Stimulated activated CD4-positive, alpha-beta T cell treated with anti-CD3 and anti-CD28 coated beads, Interleukin-2, amount 100 ng/mL, for 48 hours (primary cell): ENCODE measurements at places on chromosomes 11 and 22.

DNA sequence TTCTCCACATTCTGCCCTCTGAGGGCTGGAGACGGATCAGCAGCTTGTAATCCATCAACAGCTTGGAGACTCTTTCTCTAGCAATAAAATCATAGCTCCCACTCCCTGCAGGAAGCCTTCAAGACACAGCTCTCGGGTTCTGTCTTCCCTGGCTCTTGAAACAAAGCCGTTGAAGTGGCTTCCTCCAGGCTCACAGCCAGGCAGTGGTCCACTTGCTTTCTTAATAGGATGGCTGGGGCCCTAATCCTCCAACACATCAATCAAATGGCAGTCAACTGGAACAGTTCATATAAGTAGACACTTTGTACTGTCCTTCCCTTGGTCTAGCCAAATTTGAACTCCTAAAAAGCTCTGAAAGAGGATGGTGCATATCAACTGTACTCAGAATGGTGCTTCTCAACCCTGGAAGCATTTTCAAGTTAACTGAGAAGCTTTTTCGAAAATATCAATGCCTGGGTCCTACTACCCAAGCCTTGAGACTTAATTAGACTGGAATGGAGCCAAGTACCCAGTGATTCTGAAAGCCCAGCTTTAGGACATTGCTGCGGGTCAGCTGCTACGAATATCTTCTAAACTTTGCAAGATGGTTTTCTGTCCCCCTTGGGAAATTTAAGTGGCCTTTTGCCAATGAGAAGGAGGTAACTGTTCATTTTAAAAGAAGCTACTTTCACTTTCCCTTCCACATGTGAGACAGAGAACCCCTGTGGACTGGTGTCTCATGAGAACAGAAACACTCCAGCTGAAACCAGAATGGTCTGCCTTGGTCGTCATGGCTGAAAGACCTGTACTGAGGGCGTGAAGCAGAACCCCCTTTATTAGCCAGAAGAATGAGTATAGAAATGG, 74.7 kb downstream of the SC5D start:
- DNase-seq: no peak

DNA sequence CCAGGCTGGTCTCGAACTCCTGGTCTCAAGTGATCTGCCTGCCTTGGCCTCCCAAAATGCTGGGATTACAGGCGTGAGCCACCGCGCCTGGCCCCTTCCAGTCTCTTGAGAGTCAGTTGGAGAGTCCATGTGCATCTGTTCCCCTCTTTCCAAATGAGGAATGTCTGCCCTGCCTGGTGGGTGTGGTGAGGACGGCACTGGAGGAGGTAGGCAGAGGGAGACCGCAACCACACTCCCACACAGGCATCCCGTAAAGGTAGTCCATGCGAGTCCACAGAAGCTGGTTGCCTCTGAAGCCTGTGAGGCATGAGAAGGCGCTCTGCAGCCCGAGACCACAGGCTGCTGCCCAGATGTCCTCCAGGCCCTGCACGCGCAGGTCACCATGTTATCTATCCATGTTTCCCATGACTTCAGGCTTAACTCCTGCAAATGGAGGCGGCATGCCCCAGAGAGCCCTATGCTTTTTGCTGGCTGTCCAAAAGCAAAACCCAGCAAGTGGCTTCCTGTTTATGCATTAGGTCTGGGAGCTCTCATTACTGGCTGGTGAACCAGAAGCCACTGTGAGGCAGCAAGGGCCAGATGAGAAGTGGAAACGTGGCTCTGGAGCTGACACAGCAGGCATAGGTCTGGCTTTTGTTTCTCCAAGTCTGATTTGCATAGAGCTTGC, 43.4 kb downstream of the GRIK4 start:
- DNase-seq: no peak

GRCh38 chr11:1656061-1656441, 26.5 kb downstream of the KRTAP5-5 start:
- DNase-seq: no peak

DNA sequence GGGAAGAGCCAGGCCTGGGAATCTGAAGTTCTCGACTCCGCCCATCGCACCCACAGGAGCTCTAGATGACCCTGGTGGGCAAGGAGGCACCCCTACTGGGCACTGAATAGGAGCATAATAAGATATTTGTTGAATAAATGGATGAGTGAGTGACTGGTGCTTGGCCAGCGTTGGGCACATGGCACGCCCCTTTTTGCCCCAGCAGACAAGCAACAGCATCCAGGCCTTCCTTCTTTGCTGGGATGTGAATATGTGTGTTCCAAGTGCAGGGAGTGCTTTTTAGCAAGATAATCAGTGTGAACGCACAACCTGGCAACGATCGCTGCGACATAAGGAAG, 443 bp upstream of the CELF1 start:
- no peak for DNase-seq

DNA sequence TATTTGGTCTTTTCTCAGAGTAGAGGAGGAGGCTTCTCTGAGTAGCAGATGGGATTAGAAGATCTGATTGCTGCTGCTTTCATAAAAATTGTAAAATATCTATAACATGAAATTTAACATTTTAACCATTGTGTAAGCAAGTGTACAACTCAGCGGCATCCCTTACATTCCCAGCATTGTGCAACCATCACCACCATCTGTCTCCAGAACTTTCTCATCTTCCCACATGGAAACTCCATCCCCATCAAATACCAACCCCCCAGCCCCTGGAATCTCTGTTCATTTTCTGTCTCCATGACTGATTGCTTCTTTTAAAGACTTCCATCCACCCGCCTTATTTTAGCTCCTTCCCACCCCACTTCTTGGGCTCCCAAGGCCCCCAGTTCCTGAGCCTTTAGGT, 32.3 kb downstream of the MRGPRD start:
- no peak for DNase-seq

GRCh38 chr11:13920756-13921155, 41.8 kb upstream of the SPON1 start:
- no peak for DNase-seq

DNA sequence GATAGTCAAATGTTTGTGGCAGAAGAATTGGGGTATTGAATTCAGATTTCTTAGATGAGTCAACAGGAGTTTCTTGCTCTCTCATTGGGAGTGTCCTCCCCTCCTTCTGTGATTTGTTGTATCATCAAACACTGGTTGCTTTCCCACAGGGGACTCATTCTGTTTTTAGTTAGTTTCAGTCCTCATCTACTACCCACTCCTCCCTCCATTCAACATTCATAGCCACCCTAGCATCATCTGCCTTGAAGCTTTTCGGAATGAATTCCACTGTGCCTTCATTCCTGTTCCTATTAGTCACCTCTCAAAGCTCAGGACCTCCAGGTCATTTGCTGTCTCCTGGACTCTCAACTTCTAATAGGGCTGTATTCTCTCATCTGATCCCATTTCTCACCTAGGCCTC, 31.5 kb upstream of the RAB38 start:
- no peak for DNase-seq

GRCh38 chr11:36471577-36471976, 38.5 kb downstream of the TRAF6 start:
- no peak for DNase-seq

DNA sequence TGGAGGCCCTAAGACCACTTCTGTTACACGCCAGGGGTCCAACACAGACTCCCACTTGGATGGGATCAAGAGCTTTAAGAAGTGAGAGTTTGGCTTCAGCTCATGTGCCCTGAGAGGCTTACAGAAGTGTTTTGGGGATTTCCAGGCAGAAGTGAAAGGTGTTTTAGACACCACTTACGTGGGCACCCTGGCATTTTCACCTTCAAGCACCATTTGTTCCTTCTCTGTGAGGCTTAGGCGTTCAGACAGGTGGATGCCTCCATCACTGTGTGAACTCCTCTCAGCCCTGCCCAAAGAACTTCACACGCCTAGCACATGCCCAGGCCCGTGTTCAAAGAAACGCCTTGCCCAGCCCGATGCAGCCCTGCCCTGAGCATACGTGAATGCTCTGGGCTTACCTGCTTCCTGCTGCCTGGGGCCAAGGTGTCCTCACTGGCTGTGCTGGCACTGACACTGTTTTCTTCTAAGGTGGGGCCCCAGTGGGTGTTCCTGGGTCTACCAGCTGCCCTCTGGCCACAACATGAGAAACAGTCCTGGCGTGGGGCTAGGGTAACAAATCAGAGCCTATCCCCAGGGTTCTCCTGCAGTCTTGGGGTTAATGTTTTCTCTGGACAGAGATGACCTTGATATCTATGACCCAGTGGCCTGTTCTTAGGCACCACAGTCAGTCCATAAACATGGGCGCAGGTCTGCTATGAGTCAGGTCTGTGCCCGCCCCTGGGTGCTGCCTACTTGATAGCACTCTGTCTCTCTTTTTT, 34.0 kb downstream of the AMPD3 start:
- no peak for DNase-seq

GRCh38 chr11:72091292-72091691, 10.6 kb downstream of the LRRC51 start:
- DNase-seq: peak; percentile 55
